MCF 10A (cell line): ENCODE measurements at places on chromosomes 6 and 20.

DNA sequence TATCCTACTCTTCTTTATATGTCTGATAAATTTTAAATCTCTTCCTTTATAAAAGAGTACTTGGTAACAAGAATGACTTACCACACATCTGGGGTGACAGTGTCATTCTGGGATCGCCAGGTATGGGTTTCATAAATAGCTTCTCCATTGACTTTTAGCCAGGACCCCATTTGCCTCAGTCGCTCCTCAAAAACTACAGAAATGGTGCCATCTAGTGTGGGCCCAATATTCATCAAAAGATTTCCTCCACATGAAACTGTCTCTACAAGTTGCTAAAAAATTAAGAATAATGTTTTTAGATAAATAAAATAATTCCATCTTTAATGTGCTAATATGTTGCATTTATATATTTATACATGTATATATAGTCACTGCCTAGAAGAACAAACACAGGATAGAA is 9.7 kb downstream of the FUCA2 start:
- H3K36me3 ChIP-seq = peaks cover 54% of the 10 kb centered on the region
- no peak overlapping the region for H3K4me3 ChIP-seq
- no peak overlapping the region for H3K27ac ChIP-seq
- H3K27me3 ChIP-seq = no peaks in the 10 kb centered on the region
- DNase-seq = no peak
- H3K4me1 ChIP-seq = no peaks in the 10 kb centered on the region

DNA sequence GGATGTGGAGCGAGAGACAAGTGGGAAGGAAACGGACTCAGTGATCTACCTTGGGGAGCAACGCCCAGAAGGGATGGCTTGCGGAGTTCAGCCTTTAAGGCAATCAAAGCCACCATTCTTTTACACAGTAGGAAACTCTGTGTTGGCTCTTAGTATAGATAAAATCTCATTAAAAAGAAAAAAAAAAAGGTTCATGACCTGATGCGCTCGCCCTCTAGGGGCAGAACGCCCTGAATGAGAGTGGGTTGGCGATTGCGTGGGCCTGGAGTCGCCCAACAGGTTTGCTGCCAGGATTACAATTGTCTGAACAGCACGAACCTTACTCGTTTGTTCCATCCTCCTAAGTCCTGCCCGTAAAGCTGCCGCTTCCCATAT is 1.2 kb downstream of the TPD52L1 start:
- peak; percentile 54 for DNase-seq
- H3K27me3 ChIP-seq = no peaks in the 10 kb centered on the region
- H3K4me3 ChIP-seq = peak overlapping the region; percentile 83
- H3K4me1 ChIP-seq = peaks cover 16% of the 10 kb centered on the region
- peak overlapping the region; percentile 55 for H3K27ac ChIP-seq

- H3K4me3 ChIP-seq = no peak overlapping the region
- H3K27ac ChIP-seq = no peak overlapping the region
- no peaks in the 10 kb centered on the region for H3K27me3 ChIP-seq
- DNase-seq = no peak
These were observed 368.9 kb downstream of the UTRN start for GRCh38 chr6:144653885-144654505.

- peaks cover 37% of the 10 kb centered on the region for H3K4me1 ChIP-seq
- no peaks in the 10 kb centered on the region for H3K36me3 ChIP-seq
- peak overlapping the region; percentile 84 for H3K4me3 ChIP-seq
- H3K27ac ChIP-seq = peak overlapping the region; percentile 56
- DNase-seq = peak; percentile 60
These were observed 744 bp downstream of the RAB23 start for GRCh38 chr6:57221191-57221935.

DNA sequence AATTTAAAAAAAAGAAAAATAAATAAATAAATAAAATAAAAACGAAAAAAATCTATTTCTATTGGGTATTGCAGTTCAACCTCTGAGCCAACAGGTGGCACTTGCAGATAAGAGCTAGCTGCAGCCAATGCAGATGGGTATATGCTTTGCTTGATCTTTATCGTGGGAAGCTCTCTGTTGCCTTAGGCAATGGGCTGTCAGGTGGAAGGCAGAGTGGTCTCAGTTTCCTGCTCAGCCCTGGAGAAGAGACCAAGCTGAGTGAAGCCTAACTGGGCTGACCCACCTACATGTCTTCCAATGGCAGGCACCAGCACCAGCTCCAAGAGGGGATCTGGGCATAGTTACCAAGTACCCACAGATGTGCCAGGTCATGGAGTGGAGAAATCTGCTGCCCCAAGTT is 95.0 kb downstream of the AK9 start:
- H3K27me3 ChIP-seq = no peaks in the 10 kb centered on the region
- no peak overlapping the region for H3K4me3 ChIP-seq
- H3K27ac ChIP-seq = no peak overlapping the region
- peak; percentile 30 for DNase-seq
- H3K4me1 ChIP-seq = no peaks in the 10 kb centered on the region
